ENCODE measurements at places on chromosomes 6 and 20.
A peak's percentile ranks its signal among the peaks of the same experiment; 100 is the strongest.

DNA sequence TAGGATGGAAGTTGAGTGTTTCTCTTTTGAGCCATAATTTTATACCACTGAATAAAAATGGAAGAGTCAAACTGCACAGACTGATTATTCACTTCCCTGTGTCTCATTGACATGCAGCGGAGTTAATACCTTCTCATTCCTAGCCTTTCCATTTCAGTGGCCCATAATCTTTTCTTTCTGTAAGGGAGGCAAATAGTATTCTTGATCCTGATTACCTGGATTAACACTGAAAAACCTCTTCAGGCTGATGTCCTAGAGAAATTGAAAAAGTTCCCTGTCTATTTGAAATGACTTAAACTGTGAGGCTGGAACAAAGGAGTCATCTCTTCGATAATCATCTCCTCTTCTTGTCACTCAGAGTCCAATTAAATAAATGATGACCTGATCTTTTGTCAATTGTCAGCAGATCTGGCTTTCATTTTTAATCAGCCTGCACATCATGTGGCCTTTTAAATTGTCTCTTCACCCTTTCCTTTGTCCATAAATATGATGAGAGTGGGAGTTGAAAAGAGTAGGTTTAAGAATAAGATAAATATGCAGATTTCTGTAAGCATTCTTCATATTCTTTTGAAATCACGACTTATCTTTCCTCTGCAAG is 713.0 kb downstream of the EPM2A start:
- no peak for DNase-seq

DNA sequence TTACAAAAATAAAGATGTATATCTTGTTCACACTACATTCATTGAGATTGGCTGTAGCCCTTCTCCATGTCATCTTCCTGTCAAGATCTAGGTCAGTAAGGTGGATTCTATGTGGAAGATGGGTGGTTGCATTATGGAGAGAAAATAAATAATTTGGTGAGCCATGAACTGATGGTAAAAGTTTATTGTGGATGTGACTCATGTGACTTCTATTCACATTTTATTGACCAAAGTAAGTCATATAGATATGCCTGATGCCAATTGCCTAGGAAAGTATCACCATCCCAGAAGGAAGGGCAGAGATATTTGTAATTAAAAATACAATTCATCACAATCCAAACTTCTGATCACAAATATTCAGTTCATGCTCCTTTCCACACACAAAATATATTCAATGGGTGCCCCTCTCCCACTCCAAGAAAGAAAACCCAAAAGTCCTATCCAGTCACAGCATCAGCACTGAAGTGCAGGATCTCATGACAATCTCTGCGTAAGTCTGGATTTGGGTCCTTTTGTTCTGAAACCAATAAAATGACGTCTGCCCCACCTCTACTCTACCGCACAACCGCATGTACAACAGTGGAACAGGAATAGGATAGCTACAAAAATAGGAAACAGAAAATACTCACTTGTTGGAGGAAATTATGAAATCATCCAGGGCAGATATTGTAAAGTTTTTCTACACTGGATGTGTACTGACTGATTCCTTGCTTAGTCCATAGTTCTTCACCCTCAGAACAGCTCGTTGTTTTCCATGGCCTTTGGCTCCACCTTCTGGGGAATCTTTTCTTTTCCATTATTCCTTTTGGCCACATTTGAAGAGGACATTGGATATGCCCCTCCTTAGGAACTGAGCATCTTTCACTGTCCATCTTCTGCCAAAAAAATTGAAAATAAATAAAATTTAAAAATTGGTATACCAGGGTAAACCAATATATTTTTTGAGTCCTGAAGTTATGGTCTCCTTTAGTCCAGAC is 16.1 kb upstream of the SLC17A3 start:
- peak; percentile 29 for DNase-seq

DNA sequence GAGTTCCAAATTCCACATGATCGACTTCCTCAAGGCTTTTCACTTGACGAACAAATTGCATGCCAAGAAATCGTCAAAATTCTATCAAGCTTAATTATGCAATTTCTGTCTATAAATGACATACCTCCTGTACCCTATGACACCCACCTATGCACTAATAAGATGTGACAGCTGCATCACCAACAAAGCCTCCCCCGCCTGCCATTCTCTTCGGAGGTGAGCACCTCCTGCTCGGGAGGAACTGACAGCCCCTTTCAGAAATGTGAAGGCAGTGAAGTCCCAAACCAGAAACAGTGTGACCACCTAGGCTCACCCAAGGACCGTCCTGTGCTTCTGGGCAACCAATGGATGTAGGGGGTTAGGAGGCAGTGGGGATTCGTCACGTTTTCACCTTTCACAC is 37.1 kb downstream of the GPR6 start:
- no peak for DNase-seq

DNA sequence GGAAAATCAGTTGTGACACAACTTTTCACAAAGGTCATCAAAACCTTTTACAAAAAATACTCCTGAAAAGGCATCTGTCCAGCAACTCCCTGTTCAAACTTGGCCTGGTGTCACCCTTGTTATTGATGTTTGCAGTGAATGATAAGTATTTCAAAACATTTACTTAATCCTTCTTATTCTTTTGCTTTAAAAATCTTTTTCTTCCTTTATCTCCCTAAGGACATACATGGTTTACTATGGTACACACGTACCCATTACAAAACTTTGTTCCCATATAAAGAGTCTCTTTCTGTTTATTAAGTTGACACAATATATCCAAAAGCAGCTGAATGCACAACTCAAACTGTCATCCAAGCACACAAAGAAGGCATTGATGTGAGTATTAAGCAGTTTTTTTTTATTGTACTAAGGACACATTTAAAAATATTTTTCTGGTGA is 17.5 kb downstream of the GSTA2 start:
- no peak for DNase-seq

DNA sequence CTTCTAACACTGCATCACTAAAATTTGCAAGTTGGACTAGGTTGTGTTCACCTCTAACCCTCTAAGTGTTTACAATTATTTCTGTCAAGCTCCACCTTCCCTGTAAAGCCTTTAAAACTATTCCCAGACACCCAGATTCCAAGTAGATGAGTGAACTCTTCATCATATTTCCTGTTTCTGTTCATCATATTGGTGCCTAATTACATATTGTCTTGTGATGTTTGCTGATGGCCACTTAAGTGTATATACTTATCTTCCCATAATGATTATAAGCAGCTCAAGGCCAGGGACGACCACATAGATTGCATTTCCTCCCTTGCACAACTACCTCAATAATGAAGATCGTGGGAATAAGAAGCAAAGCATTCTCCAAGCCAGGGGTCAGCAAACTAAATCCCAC is 16.8 kb downstream of the TNFRSF21 start:
- no peak for DNase-seq

GRCh38 chr20:7159903-7160302 is 392.4 kb downstream of the BMP2 start:
- DNase-seq: no peak

DNA sequence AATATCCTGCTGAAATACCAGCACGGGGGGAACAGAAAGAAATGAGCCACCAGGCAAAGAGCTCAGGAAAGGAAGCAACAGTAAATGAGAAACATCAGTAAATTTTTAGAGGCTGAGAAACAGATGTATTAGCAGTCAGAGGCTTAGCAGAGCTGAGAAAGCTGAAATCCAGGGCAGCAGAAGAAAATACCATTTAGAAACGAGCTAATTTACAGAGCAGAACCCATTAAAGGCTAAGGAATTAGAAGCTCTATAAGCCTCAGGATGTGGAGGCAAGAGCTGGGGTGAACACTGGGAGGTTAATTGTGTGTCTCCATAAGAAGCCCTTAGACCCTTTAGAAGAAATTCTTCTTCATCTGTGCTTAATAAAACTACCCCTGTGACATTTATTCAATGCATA is 178.6 kb upstream of the RGS17 start:
- no peak for DNase-seq

DNA sequence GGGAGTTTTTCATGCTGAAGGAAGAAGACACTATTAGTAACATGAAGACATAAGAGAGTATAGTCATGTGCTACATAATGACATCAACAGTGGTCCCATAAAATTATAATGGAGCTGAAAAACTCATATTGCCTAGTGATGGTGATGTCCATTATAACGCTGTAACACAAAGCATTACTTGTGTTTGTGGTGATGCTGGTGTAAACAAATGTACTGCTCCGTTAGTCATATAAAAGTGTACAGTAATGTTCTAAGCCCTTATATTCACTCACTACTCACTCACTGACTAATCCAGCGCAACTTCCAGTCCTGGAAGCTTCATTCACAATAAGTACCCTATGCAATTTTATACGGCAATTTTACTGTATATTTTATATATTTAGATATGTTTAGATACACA is 26.8 kb upstream of the ASF1A start:
- DNase-seq: no peak

DNA sequence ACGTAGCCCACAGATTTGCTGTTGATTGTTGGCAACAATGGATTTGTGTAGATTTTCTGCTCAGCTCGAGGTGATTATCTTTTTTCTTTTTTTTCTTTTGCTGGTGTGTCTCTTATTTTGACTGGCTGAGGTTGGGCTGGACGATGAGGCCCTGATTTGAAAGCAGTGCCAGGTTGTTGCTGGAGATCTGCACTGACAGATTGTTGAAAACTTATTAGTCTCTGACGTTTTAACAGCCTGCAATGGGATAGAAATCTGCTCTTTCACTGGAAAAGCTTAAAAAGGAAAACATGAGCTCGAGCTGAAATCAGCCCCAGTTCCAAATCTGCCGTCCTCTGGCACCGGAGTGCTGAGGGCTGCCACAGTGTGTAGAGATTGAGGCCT is 87.7 kb downstream of the PDE7B start:
- DNase-seq: no peak

GRCh38 chr6:10587656-10588406 is 66.7 kb downstream of the GCNT2 start:
- no peak for DNase-seq

DNA sequence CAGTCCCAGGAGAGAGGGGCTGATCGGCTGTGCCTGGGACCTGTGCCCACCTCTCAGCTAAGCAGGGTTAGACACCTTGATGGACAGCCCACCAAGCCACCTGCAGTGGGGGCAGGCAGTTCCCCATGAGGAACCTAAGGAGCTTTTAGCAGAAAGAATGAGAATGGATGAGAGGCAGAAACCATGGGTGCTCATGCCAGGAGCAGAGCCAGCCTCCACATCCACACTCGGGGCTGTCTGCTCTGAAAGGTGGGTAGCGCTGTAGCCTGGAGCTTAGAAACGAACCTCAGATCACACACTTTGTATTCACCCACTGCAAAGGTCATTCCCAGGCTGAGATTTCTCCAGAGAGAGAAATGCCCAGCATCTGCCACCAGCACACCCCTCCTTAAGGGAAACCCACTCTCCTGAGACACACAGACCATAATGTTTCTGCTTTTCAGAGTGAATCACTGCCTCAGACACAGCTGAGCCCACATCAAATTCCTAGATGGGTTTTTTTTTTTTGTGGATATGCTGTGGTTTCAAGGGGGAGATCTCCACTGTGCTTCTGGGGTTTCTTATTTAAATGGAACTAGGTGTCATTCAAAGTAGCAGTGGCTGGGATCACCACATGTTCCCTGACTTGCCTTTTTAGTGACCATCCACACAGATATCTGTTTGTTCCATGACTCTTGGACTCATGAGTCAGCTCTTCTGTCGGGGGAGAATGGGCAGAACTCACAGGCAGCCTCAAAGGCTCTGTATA is 218.9 kb downstream of the EYA2 start:
- no peak for DNase-seq

GRCh38 chr6:113433335-113433991 is 423.7 kb upstream of the MARCKS start:
- no peak for DNase-seq

- no peak for DNase-seq
These were observed 57.9 kb upstream of the RCAN2 start for GRCh38 chr6:46549155-46549554.

GRCh38 chr6:132246632-132247270 is 154.5 kb downstream of the MOXD1 start:
- DNase-seq: no peak

GRCh38 chr20:46551522-46552381 is 1.3 kb upstream of the OCSTAMP start:
- no peak for DNase-seq

- DNase-seq: no peak
These were observed 18.1 kb downstream of the PTPRA start for GRCh38 chr20:2891343-2891742.

DNA sequence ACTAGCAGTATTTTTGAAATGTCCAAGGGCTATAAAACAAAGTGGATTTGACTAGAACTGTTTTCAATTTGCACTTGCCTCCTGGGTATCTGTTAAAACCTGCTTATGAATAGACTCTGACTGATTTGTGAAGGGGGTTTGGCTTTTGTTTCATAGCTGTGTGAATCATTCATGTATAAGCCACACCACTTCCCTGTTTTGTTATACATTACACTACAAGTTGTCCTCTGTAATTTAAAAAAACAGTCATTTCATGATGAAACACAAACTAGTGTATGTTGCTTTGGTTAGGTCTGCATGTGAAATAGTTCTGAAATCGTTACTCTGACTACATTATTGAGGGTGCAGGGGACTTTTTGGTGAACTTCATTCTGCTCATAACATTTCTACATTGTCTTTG is 121.7 kb downstream of the NKAIN2 start:
- DNase-seq: no peak

DNA sequence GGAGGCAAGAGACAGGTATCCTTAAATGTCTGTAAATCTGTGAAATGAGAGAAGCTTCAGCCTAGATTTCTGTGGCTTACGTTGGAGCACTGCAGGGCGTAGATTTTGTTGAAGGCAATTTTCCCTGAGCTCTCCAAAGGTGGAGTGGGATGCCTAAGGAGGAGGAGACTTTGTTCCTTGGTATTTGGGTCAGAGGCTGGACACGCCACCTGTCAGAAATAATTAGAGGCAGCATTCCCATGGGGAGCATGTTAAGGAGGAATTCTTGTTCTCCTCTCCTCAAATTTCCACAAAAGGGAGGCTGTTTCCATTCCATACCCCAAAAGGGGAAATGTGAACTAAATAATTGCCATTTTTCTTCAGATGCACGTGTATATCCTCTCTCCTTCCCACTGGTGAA is 11.1 kb upstream of the SCGN start:
- no peak for DNase-seq

- no peak for DNase-seq
These were observed 1.7 kb downstream of the COL11A2 start for GRCh38 chr6:33190504-33191107.

DNA sequence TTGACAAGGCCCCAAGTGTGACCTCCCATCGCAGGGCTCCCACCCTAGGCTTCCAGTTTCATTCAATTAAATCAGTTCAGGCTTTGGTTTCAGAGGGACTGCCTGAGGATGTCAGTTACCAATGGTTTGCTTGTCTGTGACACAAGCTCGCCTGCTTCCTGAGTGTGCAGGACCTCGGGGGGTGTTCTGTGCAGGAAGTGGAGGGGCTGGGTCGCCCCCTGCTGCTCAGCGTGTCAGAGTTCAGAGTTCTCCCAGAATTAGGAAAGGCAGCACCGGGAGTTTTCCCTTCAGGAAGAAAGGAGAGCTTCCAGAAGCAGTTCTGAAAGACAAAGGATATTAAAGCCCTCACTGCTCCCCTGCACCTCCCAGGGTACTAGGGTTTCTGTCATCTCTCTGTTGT is 50.8 kb upstream of the TGM3 start:
- DNase-seq: no peak

Measured in effector memory CD8-positive, alpha-beta T cell (primary cell).